Tibial nerve (tissue), 4 donors: ENCODE measurements at places on chromosomes 13 and 19. TPM values are rescaled to one million over a fixed set of nuclear protein-coding genes. Genes with fewer than 3 reads are reported as not detected.

Gene ZNF844
- total RNA-seq: 12.6 TPM

Gene MYBPC2
- total RNA-seq: not detected

Gene DNM2
- 134 TPM for total RNA-seq

Gene SLC7A9
- total RNA-seq: not detected

Gene HIF3A
- 166 TPM for total RNA-seq

Gene PHLDB3
- 9.8 TPM for total RNA-seq

Gene MRPS12
- 43.9 TPM for total RNA-seq

Gene SCGB2B2
- total RNA-seq: 0.22 TPM

Gene SULT2B1
- total RNA-seq: not detected

Gene ZNF582
- 3.1 TPM for total RNA-seq

Gene SYNGR4
- not detected for total RNA-seq

Gene LPAR6
- 25.8 TPM for total RNA-seq

Gene C19orf85
- not detected for total RNA-seq

Gene OLFM4
- 0.90 TPM for total RNA-seq

Gene ZNF492
- 0.42 TPM for total RNA-seq

GRCh38 chr19:47258895-47259555 lies 2.7 kb downstream of the CCDC9 start:
- DNase-seq: no peak

DNA sequence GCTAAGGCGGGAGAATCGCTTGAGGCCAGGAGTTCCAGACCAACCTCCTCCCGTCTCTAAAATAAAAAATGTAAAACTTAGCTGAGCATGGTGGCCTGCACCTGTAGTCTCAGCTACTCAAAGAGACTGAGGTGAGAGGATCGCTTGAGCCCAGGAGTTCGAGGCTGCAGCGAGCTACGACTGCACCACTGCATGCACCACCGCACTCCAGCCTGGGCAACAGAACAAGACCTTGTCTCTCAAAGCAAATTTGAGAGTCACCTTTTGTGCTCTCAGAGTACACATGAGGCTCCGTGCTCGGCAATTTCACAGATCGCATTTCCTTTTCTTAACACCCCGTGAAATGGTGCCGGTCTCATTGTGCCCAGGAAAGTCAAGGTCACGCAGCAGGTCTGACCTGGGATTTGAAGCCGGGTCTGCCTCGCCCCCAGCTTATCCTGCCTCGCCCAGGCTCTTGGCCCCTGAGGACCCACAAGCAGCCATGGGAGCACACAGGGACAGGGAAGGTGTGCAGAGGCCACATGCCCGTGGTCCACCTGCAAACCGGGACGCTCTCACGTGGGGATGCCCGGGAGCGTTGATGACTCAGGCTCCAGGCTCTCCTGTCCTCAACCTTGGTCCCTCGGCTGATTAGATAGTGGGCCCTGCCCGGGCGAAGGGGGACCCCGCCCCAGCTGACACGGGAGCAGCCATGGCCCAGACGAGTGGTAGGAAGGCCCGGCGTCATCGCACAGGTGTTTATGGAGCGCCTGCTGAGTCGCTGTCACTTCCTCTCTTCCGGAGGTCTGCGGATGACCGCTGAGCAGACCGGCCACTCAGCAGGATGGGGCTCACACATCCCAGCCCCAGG lies 1.1 kb upstream of the SMIM24 start:
- DNase-seq: no peak

DNA sequence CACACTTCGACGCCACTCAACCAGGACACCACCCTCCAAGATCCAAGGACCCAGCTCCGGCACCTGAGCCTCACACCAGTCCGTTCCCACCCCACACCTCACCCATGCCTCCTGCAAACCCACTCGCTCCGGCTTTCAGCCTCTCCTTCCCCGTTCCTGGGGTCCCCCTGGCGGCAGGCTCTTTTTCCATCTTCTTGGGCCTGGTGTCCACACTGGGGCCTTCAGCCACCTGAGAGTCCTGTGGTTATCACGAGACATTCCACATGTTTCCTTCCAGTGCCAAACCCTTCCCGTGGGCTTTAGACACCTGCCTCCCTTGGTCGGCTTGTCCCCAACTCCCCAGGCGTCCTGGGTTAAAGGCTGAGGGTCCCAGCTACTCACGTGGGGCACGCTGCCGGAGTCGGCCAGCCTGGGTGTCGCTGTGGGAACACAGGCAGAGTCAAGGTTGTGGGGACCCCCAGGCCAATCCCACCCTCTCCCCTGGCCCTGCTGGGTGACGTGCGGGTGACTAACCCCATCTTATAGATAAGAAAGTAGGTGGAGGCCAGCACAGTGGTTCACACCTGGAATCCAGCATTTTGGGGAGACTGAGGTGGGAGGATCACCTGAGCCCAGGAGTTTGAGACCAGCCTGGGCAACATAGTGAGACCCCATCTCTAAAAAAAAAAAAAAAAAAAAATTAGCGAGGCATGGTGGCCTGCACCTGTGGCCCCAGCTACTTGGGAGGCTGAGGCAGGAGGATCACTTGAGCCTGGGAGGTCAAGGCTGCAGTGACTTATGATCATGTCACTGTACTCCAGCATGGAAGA lies 1.9 kb downstream of the JSRP1 start:
- DNase-seq: no peak

- DNase-seq: no peak
Observed at GRCh38 chr19:57348136-57348535, 2.9 kb upstream of the ZNF304 start.

DNA sequence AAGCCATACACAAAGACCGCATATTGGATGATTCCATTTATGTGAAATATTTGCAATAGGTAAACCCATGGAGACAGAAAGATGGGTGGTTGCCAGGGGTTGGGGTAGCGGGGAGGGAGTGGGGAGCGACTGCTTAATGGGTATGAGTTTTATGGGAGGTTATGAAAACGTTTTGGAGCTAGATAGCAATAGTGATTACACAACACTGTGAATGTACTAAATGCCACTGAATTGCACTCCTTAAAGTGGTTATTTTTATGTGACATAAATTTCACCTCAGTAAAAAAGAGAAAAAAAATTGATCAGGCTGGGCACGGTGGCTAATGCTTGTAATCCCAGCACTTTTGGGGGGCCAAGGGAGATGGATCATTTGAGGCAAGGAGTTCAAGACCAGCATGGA lies 36.6 kb downstream of the GRIK5 start:
- no peak for DNase-seq

GRCh38 chr19:37227996-37228395 lies 10.0 kb downstream of the ZNF383 start:
- DNase-seq: no peak

DNA sequence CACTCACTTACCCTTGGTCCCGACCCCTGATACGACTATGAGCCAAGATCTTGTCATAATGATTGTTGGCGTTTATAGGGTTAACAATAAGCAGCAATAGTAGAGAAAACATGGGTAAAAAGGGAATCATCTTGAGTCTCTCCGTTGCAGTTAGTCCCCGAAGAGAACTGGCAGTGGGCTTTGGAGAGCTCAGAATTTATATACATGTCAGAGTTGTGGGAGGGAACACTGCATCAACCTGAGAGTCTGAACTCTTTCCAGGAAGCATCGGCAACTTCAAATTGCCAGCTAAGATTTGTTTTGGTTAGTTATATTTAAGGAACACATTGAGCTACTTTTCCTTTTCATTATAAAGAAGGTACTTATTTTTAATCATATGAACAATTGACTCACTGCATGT lies at the start of gene POSTN:
POSTN (minus strand) TSS at position 172 of the 400 bp plus-strand sequence; CDS start at position 130, 42 bp downstream.
- no peak for DNase-seq

GRCh38 chr19:15456871-15457700 lies 7.3 kb downstream of the RASAL3 start:
- no peak for DNase-seq

DNA sequence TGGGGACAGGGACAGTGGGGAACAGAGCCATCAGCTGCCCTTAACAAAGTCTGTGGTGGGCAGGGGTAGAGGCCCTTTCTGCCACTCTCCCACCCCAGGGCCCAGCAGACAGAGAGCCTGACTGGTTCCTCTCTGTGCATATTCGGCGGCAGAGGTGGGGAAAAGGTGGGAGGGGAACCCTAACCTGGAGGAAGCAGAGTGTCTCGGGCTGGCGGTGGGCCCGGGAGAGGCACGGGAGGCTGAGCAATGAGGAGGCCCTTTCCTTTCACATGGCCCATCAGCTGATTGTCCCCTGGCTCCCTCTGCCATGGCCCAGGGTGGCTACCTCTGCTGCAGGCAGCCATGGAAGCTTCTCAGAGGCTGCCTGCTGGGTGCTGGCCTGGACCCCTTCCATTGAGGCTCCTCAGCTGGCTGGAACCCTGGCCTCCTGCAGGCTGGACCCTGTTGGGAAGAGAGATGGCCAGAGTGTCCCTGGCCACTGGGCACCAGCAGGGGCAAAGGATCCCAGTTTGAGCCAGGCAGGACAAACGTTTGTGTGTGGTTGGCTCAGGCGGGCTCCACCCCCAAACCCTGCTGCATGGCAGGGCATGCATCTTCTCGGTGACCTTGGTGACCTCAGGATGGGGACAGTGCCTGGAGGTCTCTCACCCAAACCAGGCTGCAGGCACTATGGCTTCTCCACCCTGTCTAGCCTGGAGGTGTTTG lies 202.8 kb upstream of the ZNF536 start:
- no peak for DNase-seq

- DNase-seq: no peak
Observed at GRCh38 chr13:29281932-29282495, 313.5 kb downstream of the SLC7A1 start.

GRCh38 chr13:77415253-77416071 lies 88.6 kb upstream of the MYCBP2 start:
- no peak for DNase-seq

DNA sequence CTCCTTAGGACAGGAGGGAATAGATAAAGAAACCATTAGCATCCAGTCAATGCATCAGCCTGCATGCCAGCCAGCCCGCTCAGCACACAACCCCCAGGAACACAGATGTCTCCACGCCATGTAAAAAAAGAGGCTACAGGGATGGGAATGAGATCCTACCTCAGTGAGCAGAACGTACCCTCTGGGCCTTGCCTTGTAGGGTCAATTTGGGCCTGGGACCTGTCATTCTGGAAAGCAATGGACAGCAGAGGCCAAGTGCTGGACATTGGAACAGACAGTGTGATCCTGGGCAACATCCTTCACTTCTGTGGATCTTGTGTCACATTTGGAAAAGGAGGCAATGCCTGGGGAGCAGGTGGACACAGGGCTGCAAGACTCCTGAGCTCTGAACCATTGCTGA lies 26.0 kb downstream of the VSTM2B start:
- no peak for DNase-seq

GRCh38 chr13:55155046-55155445 lies 1985.7 kb upstream of the PRR20A start:
- DNase-seq: no peak

- DNase-seq: no peak
Observed at GRCh38 chr13:98398581-98398980, 178.3 kb downstream of the STK24 start.

DNA sequence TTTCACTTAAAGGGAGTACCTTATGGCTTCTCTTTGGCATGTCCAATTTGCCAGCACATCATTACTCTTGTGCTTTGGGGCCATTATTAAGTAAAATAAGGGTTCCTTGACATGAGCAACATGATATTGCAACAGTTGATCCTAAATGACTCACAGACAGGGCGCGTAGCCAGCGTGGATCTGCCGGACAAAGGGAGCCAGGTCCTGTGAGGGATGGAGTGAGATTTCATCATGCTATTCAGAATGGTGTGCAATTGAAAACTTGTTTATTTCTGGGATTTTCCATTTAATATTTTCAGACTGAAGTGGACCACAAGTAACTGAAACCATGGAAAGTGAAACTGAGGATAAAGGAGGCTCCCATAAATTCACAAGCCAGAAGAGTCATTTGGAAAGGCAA lies 48.6 kb upstream of the WASF3 start:
- DNase-seq: peak; percentile 87

DNA sequence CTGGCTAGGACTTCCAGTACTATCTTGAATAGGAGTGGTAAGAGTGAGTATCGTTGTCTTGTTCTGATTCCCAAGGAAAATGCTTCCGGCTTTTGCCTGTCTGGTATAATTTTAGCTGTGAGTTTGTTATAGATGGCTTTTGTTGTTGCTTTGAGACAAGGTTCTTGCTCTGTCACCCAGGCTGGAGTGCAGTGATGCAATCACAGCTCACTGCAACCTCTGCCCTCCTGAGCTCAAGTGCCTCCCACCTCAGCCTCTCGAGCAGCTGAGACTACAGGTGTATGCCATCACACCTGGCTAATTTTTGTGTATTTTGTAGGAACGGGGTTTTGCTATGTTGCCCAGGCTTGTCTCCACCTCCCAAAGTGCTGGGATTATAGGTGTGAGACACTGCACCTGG lies 6.1 kb upstream of the ZNF543 start:
- no peak for DNase-seq

DNA sequence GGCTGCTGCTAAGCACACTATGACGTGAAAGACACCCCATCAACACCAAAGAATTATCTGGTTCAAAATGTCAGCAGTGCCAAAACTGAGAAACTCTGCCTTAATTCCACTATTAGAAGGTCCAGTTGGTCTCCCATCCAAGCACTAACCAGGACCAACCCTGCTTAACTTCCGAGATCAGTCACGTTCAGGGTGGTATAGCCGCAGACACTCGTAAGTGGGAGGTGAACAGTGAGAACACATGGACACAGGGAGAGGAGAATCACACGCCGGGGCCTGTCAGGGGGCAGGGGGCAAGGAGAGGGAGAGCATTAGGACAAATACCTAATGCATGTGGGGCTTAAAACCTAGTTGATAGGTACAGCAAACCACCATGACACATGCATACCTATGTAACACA lies 83.4 kb downstream of the C13orf42 start:
- no peak for DNase-seq

GRCh38 chr19:34365463-34366401 lies 736 bp downstream of the GPI start:
- no peak for DNase-seq

- DNase-seq: no peak
Observed at GRCh38 chr19:16075430-16076153, 703 bp upstream of the TPM4 start.

GRCh38 chr19:49094505-49095482 lies 9.5 kb downstream of the SNRNP70 start:
- DNase-seq: no peak

GRCh38 chr13:30453727-30454126 lies 12.0 kb downstream of the HMGB1 start:
- no peak for DNase-seq

GRCh38 chr19:19113040-19113626 lies 25.1 kb downstream of the TMEM161A start:
- no peak for DNase-seq

DNA sequence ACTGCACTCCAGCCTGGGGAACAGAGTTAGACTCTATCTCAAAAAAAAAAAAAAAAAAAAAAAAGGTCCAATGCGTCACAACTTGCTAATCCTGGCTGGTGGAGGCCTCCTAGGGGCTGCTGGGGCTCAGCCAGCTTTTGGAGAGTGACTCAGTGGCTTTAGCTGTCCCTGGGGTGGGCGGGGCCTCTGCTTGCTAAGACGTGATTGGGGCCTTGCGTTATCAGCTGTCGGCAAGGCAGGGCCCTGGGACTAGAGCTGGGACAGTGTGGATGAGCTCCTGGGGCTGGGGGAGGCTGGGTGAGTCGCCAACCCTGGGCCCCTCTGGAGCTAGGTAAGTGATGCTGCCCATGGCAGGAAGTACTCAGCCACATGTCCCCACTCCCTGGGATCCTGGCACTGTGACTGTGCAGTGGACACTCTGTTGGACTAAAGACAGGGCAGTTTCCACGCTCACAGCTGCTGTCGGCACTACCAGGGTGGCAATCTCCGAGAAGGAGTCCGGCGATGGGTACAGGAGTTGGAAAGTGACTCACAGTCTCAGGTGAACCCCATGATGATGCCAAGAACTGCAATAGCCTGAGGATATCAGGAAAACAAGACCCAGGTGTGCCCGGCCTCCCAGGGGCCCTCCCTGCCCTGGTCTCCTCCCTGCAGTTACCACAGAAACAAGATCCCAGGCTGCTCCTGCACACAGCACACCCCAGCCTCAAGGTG lies 32.2 kb downstream of the F2RL3 start:
- DNase-seq: no peak
